ENCODE measurements at places on chromosomes 7 and 10. TPM values are rescaled to one million over a fixed set of nuclear protein-coding genes. Genes with fewer than 3 reads are reported as not detected.
A peak's percentile ranks its signal among the peaks of the same experiment; 100 is the strongest.

- DNase-seq: peak; percentile 35
These were observed 6.8 kb upstream of the NODAL start for GRCh38 chr10:70448236-70448635.

DNA sequence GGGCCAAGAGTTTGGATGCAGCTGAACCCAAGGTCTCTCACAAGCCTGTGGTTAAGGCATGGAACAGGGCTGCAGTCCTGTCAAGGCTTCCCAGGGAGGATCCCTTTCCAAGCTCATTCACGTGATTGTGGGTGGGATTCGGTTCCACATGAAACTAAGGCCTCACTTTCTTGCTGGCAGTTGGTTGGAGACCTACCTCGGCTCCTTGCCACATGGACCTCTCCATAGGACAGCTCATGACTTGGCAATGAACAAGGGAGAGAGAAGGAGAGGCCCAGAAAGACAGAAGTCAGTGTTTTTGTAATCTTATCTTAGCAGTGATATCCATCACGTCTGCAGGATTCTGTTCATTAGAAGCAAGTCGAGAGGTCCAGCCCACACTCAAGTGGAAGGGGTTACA, 583.8 kb downstream of the LRMDA start:
- no peak for DNase-seq

DNA sequence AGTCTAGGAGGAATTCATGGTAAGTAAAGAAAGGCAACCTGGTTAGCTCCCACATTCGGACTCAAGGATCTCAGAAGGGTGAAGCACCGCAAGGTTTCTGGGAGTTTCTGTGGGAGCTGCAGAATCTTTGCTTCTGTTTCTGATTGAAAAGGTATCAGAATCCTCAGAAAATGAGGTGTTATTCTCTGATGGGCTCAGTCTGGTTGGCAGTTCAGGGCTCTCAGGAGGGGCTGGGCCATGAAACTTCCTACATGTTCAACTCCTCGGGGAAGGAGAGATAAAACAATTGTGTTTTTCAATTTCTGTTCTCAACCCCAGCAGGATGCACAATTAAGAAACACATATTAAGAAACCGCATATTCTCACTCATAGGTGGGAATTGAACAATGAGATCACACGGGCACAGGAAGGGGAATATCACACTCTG, 9.1 kb downstream of the OR2A7 start:
- peak; percentile 62 for DNase-seq

- DNase-seq: no peak
These were observed 20.4 kb downstream of the ELFN1 start for GRCh38 chr7:1690359-1690958.

DNA sequence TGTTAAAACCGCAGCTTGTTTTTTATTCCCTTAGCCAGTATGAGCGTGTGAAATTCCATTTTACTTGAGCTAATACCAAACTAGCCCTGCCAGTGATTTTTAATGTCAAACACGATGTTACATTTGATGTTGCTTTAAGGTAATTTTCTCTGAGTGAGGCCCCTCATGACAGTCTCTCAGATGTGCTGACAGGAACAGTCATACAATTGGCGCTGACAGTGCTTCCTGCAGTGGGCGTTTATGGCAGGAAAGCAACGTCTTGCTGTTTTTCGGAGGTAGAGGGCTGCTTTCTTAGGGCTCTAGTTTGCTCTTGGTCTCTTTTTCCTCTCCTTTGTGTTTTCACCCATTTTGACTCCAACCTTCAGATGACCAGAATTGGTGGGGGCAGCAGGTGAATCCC, 19.3 kb downstream of the PON1 start:
- no peak for DNase-seq

GRCh38 chr10:70599791-70600190, 2.8 kb downstream of the PRF1 start:
- DNase-seq: no peak

DNA sequence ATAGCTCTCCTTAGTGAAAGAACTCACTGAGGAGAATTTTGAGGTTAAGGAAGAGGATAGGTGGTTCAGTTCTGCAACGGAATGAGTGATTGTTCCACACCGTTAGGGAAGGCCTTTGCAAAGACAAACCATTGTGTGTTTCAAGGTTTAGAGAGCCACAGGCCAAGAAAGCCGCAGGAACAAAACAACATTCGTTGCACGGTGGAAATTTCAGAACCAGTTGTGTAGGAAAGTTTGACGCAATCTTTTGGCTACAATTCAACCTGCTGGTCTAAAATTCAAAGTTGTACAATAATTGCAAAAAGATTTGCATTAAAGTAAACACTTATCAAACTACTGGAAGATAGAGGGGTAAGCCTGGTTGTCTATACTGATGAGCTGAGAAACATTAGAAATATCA, 91.4 kb downstream of the FAM107B start:
- DNase-seq: no peak

DNA sequence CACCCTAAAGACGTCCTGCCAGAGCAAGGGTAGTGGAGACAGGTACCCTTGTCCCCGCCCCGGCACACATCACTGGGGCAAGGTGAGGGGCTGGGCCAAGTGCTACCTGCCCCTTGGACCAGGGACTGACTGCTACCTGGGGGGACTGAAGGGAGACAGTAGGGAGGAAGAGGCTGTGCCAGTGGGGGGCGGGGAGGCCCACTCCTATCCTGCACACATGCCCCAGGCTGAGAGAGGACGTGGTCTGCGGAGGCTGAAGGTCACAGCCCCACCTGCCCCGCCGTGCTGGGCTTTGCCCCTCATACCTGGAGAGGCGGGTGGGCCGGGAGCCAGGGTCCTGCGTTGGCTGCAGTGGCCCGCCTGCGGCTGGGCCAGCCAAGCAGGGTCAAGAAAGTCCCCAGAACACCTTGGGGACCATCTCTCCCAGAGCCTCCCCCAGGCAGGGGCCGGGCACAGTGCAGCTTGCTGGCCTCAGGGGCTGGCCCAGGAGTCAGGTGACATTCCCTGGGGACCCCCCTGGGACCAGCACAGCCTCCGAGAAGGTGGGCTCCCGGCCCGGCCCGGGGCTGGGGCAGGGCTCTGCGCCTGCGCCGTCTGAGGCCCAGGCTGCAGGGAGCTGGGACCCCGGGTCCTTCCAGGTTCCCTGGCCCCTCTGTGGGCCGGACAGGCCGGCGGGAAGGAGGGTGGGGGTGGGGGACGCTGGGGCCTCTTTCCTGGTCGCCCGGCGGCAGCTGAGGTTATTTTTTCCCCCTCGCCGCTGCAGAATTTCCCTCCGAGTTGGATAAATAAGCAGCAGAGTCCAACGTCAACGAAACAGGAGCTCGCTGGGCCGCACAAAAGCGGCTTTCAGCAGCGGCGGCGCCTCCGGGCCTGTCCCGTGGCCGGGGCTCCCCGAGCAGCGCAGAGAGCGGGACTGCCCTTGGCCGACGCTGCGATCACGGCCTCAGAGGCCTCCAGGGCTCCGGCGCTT, 9.8 kb upstream of the FZD9 start:
- DNase-seq: peak; percentile 78

- DNase-seq: no peak
These were observed 33.3 kb upstream of the XPNPEP1 start for GRCh38 chr10:109956454-109957091.

- no peak for DNase-seq
These were observed 56.1 kb downstream of the TWIST1 start for GRCh38 chr7:19061331-19061730.

DNA sequence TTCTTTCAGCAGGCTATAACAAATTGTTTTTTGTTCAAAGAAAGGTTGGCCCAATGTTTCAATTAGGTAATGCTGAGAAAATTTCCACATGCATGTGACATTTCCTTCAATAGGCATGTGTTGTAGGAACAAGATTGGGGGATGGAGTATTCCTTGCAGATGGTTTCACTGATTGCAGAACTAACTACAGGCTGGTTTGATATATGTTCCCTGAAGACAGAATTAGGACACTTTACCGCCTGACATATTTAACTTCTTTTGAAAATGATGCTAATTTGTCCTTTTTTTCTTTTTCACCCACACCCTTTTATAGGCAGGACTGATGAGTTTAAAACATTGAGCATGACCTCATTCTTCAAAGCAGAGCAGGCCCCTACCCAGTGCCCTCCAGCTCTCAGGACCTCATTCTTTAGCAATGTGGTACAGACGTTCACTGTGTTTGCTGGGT, 163.3 kb downstream of the CPED1 start:
- no peak for DNase-seq

GRCh38 chr10:128630787-128631252, 504.6 kb upstream of the MKI67 start:
- DNase-seq: no peak

- DNase-seq: no peak
These were observed 144.5 kb upstream of the BMPER start for GRCh38 chr7:33760834-33761233.

- DNase-seq: no peak
These were observed 54.5 kb downstream of the NRP1 start for GRCh38 chr10:33279811-33280602.

GRCh38 chr7:136131304-136131630, 154.1 kb upstream of the MTPN start:
- no peak for DNase-seq

- DNase-seq: no peak
These were observed 411.8 kb downstream of the ARL4A start for GRCh38 chr7:13099154-13099795.

GRCh38 chr10:11397980-11398580, 213.4 kb downstream of the USP6NL start:
- no peak for DNase-seq

DNA sequence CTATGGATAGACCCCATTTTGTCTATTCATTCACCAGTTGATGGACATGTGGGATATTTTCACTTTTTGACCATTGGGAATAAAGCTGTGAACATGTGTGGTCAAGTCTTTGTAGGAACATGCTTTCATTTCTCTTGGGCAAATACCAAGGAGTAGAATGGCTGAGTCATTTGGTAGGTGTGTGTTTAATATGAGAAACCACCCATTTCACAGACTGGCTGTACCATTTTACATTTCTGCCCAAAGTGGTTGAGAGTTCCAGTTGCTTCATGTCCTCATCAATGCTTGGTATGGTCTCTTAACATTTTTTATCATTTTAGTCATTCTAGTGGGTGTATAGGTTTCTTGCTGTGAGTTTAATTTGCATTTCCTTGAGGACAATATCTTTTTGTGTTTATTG, 124.9 kb upstream of the RHEB start:
- no peak for DNase-seq

GRCh38 chr7:64884913-64885370, 18.1 kb upstream of the ZNF273 start:
- DNase-seq: no peak

- no peak for DNase-seq
These were observed 240.6 kb downstream of the DGKI start for GRCh38 chr7:137606061-137606674.

GRCh38 chr7:109836016-109836415, 1254.9 kb upstream of the LRRN3 start:
- no peak for DNase-seq

DNA sequence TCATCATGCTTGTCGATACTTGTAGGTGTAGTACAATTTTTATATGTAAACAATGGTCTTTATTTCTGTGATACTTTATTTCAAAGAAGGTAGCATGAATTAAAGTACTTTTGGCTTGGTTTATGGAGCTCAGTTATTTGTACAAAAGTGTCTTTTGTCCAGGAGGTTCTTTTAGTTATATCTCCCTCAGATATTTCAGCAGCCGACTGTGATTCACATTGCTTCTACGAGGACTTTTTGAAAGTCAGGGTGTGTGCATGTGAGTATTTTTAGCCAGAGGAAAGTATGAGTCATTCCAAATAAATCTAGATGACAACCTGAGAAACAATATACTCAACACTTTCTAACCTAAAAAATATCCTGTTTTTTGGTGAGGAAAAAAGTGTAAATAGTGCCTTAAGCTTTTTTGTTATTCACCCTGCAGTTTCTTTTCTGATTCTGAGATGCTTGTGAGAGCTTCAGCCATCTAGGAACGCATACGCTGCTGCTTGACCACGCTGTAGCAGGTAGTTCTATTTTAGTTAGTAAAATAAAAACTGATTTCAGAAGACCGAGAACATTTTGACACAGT, 595 bp upstream of the SUN1 start:
- DNase-seq: no peak

GRCh38 chr10:70418713-70419112, 14.8 kb downstream of the EIF4EBP2 start:
- DNase-seq: no peak

GRCh38 chr7:47026780-47027361, 555.0 kb downstream of the TNS3 start:
- peak; percentile 65 for DNase-seq

GRCh38 chr10:61232780-61233179, 220.4 kb downstream of the TMEM26 start:
- no peak for DNase-seq

DNA sequence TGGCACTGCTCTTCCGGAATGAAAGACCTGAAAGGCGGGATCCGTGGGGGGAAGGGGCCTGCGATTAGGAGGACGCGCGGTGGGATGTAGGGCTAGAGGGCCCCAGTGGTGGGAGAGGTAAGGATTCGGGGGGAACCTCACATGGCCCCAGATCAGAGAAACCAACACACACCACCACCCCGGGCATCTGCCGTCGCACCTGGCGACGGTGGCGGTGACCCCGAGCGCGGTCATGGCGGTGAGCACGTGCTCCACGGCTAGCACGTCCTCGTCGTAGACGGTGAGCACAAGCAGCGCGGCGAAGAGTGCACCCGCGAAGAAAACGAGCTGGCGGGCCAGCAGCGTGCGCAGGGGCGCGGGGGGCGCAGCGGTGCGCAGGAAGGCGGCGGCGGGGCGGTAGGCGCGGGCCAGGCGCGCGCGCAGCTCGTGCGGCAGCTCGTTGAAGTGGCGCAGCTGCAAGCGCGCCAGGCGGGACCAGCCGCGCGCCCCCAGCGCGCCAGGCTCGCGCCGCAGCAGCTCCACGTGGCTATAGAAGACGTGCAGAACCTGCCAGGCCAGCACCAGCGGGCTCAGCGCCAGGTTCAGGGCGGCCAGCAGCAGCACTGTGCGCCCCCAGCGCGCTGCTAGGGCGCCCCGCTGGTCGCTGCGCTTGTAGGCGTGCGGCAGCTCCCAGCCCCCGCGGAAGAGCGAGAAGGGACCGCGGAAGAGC, 5.7 kb downstream of the ATG9B start:
- DNase-seq: no peak

NEUROG3 gene
- total RNA-seq: not detected

STOX1 gene
- 0.41 TPM for total RNA-seq

MYH16 gene
- not detected for total RNA-seq

RINT1 gene
- 13.3 TPM for total RNA-seq

COA1 gene
- total RNA-seq: 66.7 TPM

NOBOX gene
- not detected for total RNA-seq

HOXA1 gene
- total RNA-seq: not detected

SEMA3D gene
- total RNA-seq: 1.6 TPM

ODAD2 gene
- total RNA-seq: not detected

ZNF438 gene
- total RNA-seq: 12.8 TPM

OGDHL gene
- total RNA-seq: 1.9 TPM

KNDC1 gene
- total RNA-seq: not detected

TMEM26 gene
- total RNA-seq: 0.95 TPM

SPDYE5 gene
- total RNA-seq: not detected

LGI1 gene
- total RNA-seq: not detected

FAM25G gene
- not detected for total RNA-seq

IMPDH1 gene
- total RNA-seq: 25.5 TPM

Data from Right ventricle myocardium inferior (tissue), 1 donor.